Stimulated activated CD8-positive, alpha-beta memory T cell treated with anti-CD3 and anti-CD28 coated beads, Interleukin-7, amount 100 ng/mL, for 1 hour (primary cell): ENCODE measurements at places on chromosomes 6 and 20.

GRCh38 chr20:14580418-14581074, 243.1 kb upstream of the FLRT3 start:
- no peak for DNase-seq

GRCh38 chr6:41937861-41938574, 3.6 kb downstream of the CCND3 start:
- no peak for DNase-seq

DNA sequence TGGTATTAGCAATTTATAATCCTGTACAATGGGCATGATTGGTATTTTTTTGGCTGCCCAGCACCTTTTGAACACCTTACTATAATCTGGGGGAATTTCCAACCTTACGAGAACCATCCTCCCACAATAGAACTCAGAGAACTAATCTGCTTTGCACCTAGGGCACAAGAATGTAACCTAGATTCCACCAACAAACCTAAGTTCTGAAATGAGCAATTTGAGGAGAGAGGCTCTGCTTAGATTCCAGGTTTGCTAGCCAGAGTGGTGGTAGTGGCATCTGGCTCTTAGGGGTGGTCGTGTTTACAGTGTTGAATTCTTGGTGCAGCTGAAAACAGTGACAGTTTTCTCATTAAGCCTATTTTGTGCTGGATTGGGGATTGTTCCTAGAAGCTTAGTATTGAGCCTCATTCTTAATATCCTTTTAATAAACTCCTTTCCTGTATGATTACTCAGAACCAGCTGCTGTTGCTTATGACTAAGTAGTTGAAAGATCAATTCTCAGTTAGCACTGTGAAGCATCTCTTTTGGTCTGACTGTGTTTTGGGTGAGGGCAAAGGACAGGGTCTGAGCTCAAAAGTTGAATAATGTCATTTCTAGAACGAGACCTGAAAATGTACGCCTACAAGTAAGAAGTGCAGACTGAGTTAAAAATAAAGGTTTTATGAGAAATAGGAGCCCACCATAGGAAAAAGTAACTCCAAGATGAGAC, 385.6 kb downstream of the CDKAL1 start:
- no peak for DNase-seq

- no peak for DNase-seq
Measured at GRCh38 chr6:98280492-98280891, 553.9 kb upstream of the POU3F2 start.

GRCh38 chr6:143294265-143294860, 156.1 kb downstream of the ADAT2 start:
- DNase-seq, result no peak

GRCh38 chr20:11350126-11351005, 567.3 kb upstream of the BTBD3 start:
- DNase-seq, result no peak

GRCh38 chr6:47810885-47811284, 29.1 kb downstream of the OPN5 start:
- no peak for DNase-seq

- no peak for DNase-seq
Measured at GRCh38 chr6:23940466-23940865, 185.5 kb upstream of the NRSN1 start.

- DNase-seq, result no peak
Measured at GRCh38 chr20:56974499-56975250, 291.8 kb downstream of the BMP7 start.
